Kidney (tissue), 22 donors: ENCODE measurements at places on chromosomes 5 and 9. TPM values are rescaled to one million over a fixed set of nuclear protein-coding genes. Genes with fewer than 3 reads are reported as not detected.

GRCh38 chr9:107711542-107711941 lies 222.0 kb upstream of the KLF4 start:
- H3K27ac ChIP-seq, result no peak overlapping the region
- H3K27me3 ChIP-seq, result no peaks in the 10 kb centered on the region
- DNase-seq, result no peak

- no peak overlapping the region for H3K27ac ChIP-seq
- H3K4me3 ChIP-seq, result no peak overlapping the region
- no peak for DNase-seq
- H3K4me1 ChIP-seq, result no peaks in the 10 kb centered on the region
- H3K36me3 ChIP-seq, result no peaks in the 10 kb centered on the region
- no peaks in the 10 kb centered on the region for H3K27me3 ChIP-seq
These were observed 1180.2 kb downstream of the CDH12 start for GRCh38 chr5:21672911-21673310.

DNA sequence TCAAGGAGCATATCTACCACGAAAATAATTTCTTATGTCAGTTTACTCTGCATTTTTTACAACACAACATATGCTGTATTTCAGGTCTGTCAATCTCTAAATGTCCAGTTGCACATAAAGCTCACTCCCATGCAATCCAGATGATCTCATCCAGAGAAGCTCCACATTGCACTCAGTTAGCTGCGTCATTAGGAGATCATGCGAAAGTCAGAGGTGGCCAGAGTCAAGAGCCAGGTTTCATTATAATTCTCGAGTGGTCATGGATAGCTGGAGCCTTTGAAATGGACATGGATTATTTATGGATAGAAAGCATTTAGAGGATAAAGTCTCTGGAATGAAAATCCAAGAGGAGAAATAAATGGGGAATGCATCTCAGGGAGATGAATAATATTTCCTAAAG lies 232.3 kb downstream of the GAS1 start:
- H3K27me3 ChIP-seq, result no peaks in the 10 kb centered on the region
- no peak overlapping the region for H3K4me3 ChIP-seq
- no peak for DNase-seq
- no peaks in the 10 kb centered on the region for H3K4me1 ChIP-seq

DNA sequence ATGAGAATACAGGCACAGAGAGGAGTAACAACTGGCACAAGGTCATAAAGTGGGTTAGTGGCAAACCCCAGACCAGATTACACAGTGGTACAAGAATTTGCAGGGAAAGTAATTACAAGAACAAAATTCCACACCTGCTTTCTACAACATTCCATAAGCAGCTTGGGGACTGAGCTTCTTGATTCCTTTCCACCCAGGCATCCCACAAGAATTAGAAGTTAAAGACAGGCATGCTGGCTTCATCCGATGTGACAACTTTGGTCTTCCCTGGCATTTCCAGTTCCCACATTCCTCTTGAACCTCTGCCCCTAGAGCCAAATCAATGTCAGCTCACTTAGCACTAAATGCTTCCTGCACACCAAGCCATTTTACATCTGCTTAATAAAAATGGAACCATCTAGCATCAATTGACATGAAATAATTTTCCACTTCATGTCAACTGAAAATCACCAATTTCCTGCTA lies 435.8 kb upstream of the PAPPA start:
- H3K27ac ChIP-seq, result no peak overlapping the region
- no peaks in the 10 kb centered on the region for H3K27me3 ChIP-seq
- H3K4me1 ChIP-seq, result no peaks in the 10 kb centered on the region
- DNase-seq, result no peak
- H3K36me3 ChIP-seq, result no peaks in the 10 kb centered on the region
- H3K4me3 ChIP-seq, result no peak overlapping the region

GRCh38 chr5:163696579-163696887 lies 191.1 kb downstream of the MAT2B start:
- no peaks in the 10 kb centered on the region for H3K27me3 ChIP-seq
- no peak overlapping the region for H3K4me3 ChIP-seq
- no peaks in the 10 kb centered on the region for H3K4me1 ChIP-seq
- no peak for DNase-seq
- H3K36me3 ChIP-seq, result no peaks in the 10 kb centered on the region

DNA sequence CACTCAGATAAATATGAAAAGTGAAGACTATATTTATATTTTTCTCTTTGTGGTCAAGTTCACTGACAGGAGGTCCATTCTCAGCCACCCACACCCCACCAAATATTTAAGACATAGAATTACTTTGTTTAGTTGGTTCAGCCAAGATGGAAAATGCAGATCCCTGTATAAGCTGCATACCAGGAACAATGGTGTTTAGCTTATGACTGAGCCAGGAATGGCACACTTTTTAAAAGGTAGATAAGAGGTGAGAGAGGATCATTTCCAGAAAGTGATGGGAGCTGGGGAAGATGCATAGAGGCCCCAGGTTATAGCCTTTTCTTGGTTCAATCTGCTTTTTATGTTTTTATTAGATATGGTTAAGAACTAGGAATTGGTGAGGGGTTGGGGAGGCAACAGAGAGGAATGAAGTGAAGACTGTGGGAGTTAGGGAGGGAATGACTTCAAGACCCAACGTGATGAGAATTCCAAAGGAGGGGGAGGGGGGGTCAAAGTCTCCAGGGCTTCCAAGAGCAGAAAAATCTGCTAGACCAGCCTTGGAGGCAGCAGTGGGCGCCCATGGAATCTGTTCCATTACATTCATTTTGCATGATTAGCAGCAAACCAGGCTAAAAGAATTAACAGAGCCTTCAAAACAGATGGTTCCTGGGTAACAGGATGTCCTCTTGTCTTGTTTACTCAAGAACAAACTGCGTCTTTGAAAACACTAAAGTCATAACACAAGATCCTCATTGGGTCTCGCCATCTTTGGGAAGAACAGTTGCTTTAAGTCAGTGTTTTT lies 95.2 kb downstream of the FGF1 start:
- no peaks in the 10 kb centered on the region for H3K4me1 ChIP-seq
- no peaks in the 10 kb centered on the region for H3K36me3 ChIP-seq
- no peak overlapping the region for H3K27ac ChIP-seq

DNA sequence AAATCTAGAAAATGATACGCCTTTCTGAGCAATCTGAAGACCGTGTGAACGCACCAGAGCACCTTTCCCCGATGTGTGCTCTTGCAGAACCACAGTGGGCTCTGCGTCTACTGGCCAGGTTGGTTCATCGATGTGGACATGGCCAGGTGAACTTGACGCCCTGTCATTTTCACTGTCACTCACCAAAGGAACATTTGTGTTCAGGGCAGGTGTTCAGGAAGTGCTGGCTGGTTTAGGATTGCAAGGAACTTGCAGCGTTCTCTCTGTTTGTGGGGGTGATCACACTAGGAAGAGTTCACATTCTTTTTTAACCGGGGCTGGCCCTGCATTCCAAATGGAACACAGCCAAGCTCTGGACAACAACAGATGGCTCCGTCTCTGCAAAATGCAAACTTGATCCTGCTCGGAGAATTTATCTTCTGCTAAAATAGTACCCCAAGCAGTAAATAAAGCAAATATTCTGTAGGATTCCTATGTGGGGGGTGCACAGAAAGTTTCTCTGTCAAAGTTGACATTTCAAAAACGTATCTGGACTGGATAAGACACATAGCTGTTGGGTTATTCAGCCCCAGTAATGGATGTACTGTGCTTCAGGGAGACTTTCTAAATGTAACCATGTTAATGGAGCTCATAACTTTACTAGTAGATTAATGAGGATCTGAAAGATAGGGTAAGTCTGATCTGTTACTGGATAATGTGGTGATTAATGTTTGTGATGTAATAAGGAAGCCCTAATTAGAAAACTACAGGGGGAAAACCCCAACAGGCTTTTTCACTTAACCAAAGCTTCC lies 45.7 kb upstream of the FANCC start:
- DNase-seq, result peak; percentile 56
- H3K4me1 ChIP-seq, result no peaks in the 10 kb centered on the region
- no peaks in the 10 kb centered on the region for H3K36me3 ChIP-seq
- no peak overlapping the region for H3K4me3 ChIP-seq

GRCh38 chr9:127397646-127398274 lies 791 bp downstream of the SLC2A8 start:
- H3K36me3 ChIP-seq, result no peaks in the 10 kb centered on the region
- H3K27ac ChIP-seq, result peak overlapping the region; percentile 67
- H3K27me3 ChIP-seq, result no peaks in the 10 kb centered on the region
- peak; percentile 69 for DNase-seq
- H3K4me1 ChIP-seq, result peaks cover 17% of the 10 kb centered on the region
- H3K4me3 ChIP-seq, result peak overlapping the region; percentile 59

- peak overlapping the region; percentile 43 for H3K27ac ChIP-seq
- DNase-seq, result no peak
- peaks cover 10% of the 10 kb centered on the region for H3K4me1 ChIP-seq
These were observed 53.7 kb upstream of the GDNF start for GRCh38 chr5:37893434-37894134.

GRCh38 chr9:98667005-98667640 lies 41.6 kb downstream of the GABBR2 start:
- H3K27me3 ChIP-seq, result no peaks in the 10 kb centered on the region
- no peaks in the 10 kb centered on the region for H3K36me3 ChIP-seq
- no peak for DNase-seq
- no peak overlapping the region for H3K4me3 ChIP-seq
- H3K27ac ChIP-seq, result no peak overlapping the region

The ANKRD34B gene
- total RNA-seq, result 1.5 TPM

The FAM78A gene
- 6.1 TPM for total RNA-seq

The ADAMTS12 gene
- 2.0 TPM for total RNA-seq

The CFAP77 gene
- 0.50 TPM for total RNA-seq

The PAX5 gene
- total RNA-seq, result 2.7 TPM

The DEPDC1B gene
- 0.50 TPM for total RNA-seq
